ENCODE measurements at places on chromosomes 5 and 9.

- DNase-seq, result no peak
Measured at GRCh38 chr5:167730121-167730520, 561.3 kb upstream of the WWC1 start.

DNA sequence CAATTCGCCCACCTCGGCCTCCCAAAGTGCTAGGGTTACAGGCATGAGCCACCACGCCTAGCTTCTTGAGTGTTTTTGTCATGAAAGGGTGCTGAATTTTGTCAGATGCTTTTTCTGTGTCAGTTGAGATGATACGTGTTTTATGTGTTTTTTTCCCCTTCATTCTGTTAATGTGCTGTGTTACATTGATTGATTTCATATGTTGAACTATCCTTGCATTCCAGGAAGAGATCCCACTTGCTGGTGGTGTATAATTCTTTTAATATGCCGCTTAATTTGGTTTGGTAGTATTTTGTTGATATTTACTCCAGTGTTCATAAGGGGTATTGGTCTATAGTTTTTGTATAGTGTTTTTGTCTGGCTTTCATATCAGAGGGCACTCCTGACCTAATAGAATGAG lies 13.6 kb downstream of the ZBTB43 start:
- DNase-seq, result no peak

DNA sequence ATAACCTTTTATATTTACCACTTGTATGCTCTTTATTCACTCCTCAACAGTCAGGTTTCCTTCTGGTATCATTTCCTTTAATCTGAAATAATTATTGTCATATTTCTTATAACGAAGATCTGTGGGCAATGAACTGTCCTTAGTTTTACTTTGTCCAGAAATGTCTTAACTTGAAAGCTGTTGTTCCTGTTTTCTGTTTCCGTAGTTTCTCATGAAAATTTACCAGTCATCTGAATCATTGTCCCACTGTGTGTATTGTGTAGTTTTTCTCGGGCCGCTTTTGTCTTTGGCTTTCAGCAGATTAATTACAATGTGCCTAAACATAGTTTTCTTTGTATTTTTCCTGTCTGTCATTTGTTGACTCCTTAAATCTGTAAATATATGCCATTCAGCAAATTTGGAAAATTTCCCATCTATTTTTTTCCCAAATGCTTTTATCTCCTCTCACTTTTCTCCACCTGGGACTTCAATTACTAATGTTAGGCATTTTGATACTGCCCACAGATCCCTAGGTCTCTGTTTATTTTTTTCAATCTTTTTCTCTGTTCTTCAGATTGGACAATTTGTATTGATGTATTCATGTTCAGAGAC lies 74.9 kb downstream of the PDE8B start:
- DNase-seq, result no peak

- no peak for DNase-seq
Measured at GRCh38 chr5:170612256-170612678, 108.4 kb downstream of the KCNIP1 start.

DNA sequence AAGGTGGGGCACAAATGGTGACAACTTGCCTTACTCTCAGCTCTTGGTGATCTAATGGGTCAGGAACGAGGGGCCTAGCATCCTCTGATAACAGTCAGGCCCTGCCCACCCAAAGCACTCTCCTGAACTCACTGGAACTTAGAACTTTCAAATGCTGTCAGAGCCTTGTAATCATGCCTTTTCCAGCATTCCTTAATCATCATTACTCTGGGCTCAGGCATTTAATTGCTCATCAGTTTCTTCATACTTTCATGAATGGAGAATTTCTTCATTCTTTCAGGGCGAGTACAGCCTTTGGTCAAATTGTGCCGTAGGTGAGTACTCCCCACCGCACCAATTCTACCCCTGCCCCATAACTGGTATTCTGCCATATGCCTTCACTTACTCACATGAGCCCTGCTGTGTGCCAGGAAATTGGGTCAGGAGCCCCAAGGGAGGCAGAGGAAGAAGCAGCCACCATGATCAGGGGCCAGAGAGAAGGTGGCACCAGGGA lies 30.2 kb upstream of the DUSP1 start:
- DNase-seq, result no peak

DNA sequence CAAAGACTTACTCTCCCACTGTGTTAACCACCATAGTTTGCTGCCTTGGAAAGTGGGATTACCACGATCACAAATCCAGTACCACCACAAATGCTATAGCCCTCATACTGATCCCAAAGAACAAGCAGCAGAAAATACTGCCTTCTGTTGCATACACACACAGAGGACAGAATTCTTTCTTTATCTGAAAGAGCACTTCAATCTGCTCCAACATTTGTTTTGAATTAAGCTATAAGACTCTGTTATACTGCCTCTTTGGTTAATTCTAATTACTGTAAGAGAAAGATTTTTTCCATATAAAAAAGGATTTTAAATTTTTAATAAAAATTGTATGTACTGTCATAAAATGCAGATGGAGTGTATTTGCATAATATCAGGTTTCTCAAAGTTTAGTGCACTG lies 69.8 kb downstream of the YIPF5 start:
- DNase-seq, result no peak

DNA sequence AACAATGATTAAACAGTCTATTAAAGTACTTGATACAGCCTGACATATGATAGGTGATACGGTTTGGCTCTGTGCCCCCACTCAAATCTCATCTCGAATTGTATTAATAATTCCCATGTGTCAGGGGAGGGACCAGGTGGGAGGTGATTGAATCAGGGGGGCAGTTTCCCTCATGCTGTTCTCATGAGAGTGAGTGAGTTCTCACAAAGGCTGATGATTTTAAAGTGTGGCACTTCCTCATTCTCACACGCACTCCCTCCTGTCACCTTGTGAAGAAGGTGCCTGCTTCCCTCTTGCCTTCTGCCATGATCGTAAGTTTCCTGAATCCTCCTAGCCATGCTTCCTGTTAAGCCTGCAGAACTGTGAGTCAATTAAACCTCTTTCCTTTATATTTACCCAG lies 40.1 kb upstream of the TARS1 start:
- DNase-seq, result no peak

DNA sequence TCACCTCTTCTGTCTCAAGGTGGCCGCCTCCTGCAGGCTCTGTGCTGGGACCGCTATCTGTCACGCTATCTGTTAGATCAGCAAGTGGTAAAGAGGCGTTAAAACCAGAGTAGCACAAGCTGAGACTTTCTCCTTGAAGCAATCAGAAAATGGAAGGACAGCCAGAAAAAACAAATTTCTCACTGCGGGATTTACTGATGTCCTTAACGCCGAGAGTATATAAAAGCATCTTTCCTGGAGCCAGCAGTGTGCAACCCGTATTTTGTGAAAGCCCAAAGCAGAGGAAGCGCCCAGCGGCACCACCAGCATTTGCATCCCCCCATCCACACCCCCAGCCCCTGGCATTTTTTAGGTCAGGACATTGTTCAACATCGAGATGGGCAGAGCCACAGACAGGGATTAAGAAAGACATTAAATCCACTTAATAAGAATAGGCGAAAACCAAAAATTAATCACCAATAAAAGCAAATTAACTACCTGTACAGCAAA lies 48.6 kb downstream of the DUSP1 start:
- DNase-seq, result no peak

Data from neural crest cell (in vitro differentiated cells).